ENCODE measurements at places on chromosomes 3 and 15.

- DNase-seq = no peak
Measured at GRCh38 chr3:123909785-123910184, 25.7 kb upstream of the MYLK start.

- DNase-seq = no peak
Measured at GRCh38 chr15:93897377-93897776, 334.0 kb upstream of the MCTP2 start.

DNA sequence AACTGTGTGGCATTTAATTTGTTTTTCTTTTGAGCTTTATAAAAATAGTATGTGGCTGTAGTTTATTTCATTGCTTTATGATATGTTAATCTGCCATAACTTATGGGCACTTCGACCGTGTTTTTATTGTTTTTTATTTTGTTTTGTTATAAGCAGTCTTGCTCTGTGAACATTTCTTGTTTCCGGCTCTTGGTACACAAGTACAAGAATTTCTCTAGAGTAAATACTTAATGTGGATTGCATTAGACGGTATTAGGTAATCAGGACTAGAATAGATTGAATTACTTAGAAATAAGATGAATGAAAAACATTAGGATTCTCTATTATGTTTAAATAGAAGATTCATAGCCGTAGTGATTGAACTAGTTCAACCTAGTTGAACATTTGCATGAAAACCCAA is 2.1 kb downstream of the ZFAND6 start:
- DNase-seq = no peak

- DNase-seq = no peak
Measured at GRCh38 chr15:93985925-93986324, 245.4 kb upstream of the MCTP2 start.

GRCh38 chr3:128878556-128879124 is 780 bp upstream of the ACAD9 start:
- no peak for DNase-seq

GRCh38 chr3:177538048-177538749 is 340.9 kb upstream of the TBL1XR1 start:
- DNase-seq = no peak

GRCh38 chr15:35992791-35993190 is 446.8 kb upstream of the DPH6 start:
- no peak for DNase-seq

GRCh38 chr15:76139368-76140073 is 79.7 kb downstream of the TMEM266 start:
- DNase-seq = no peak

- DNase-seq = no peak
Measured at GRCh38 chr3:143835312-143835711, 13.0 kb downstream of the SLC9A9 start.

DNA sequence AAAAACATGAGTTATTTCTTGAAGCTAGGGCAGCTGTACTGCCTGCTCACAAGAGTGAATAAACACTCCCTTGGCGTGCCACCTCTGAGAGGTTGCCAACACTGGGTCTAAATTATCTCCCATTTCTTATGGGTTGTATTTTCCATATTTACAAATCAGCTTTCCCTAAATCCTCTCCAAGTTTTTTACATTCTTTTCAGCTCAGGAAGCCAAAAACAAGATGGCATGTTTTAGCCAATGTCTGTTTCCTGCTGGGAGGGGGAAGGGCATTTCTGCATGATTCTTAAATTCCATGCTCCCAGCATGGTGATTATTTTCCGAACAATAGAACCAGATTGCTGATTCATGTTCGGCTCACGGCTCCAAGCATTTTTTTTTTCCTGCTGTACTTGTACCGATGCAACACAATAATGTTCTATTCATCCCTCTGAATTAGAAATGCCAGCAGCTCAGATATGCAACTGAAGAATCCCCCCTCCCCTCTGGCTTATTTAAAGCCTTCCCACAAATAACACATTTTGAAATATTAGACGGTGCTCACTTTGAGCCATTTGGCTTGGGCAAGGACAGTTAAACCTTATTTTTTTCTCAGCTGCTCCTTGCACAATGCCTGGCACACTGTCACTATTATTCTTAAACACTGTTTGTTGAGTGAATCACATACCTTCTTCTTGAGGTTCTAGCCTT is 252.5 kb downstream of the THRB start:
- DNase-seq = no peak

DNA sequence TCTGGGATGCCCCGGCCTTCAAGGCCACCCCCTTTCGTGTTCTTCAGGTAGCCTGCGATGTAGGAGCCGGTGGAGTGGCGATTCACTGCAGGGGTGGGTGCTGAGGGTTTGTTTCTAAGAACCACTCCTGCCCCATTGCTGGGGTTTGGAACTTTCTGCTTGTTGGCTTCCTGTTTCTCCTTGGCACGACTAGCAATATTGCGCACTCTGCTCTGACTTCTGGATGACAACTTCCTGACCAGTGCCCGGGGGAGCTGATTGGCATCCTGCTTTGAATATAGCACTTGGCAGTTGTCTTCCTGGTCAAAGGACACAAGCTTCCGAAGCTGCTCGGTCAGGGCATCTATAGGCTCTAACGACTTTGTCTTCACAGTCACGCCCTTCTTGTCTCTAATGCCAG is 187.6 kb upstream of the STRIT1 start:
- DNase-seq = no peak

DNA sequence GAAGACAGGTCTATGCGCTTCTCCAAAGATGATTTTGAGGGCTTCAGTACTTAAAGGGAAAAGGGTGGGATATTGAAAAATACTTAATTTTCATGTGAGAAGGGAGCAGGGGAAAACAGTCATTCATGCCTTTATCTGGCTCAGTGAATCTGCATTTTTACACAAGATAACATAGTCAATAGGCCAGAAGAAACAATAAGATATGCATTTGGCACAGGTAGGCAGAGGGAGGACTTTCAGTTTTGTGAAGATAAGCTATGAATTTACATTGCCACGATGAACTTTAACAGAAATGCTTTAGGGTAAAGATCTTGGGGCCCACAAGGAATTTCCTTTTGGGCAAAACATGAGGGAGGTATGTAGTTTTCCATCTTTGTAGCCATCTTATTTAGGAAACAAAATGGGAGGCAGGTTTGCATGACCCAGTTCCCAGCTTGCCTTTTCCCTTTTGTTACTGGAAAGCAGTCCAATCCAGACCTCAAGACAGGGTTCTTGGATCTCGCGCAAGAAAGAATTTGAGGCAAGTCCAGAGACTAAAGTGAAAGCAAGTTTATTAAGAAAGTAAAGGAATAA is 504.2 kb downstream of the IGSF11 start:
- no peak for DNase-seq

DNA sequence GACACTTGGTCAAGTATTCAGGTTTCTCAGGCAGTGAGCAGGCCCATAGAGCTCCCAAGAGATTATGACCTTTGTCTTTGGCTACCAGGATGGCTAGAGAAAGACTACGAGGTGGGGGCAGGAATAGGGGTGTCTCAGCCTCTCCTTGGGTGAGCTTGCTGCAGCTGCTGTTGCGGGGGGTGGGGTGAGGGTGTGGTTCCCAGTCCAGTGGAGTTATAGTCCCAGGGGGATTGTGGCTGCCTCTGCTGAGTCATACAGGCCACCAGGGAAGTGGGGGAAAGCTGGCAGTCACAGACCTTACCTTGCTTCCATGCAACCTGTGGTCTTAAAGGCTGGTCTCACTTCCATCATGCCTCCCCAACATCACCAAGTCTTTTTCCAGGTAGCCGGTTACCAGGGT is 31.7 kb downstream of the ATP2C1 start:
- no peak for DNase-seq

DNA sequence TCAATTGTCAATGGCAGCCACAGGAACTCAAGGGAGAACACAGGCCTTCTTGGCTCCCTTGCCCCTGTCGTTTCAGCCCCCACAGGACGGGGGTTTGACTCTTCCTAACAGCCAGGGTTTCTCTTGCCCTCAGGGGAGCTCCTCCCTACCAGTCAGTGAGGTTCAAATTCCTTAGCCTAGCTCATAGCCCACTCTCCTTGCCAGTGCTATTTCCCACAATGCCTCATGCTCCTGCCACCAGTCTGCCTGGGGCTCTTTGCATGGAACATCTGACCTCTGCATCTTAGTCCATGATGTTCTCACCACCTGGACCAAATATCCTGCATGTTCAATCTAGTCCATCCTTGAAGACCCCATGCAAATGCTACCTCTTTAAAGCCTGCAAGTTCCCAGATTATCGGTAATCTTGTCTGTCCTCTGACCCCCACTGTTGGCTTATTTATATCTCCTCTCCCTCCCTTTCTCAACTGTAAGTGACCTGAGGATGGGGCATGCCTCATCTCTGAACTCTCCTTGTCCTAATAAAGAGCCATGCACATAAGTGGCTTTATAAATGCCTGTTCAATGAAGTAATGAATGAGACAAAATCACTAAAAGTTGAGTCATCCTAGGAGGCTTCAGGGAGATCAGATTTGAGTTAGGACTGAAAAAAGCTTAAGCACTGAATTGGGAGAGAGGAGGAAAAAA is 78.0 kb downstream of the MYO1E start:
- no peak for DNase-seq

DNA sequence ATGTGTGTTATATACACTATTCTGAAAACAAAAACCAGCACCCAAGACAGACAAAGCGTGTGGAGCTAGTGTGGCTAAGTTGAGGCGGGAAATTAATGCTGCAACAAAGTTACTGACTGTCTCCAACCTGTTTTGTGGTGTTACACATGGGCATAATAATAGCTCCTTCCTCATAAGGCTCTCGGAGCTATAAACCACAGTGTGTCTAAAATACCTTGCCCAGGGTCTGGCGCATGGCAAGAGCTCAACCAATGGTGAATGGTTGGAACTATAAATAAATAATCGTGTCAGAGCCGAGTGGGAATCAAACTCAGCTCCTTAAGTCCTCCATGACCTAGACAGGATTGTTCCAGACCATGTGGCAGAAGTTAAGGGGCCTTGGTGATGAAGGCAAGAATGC is 35.9 kb upstream of the TFRC start:
- no peak for DNase-seq

DNA sequence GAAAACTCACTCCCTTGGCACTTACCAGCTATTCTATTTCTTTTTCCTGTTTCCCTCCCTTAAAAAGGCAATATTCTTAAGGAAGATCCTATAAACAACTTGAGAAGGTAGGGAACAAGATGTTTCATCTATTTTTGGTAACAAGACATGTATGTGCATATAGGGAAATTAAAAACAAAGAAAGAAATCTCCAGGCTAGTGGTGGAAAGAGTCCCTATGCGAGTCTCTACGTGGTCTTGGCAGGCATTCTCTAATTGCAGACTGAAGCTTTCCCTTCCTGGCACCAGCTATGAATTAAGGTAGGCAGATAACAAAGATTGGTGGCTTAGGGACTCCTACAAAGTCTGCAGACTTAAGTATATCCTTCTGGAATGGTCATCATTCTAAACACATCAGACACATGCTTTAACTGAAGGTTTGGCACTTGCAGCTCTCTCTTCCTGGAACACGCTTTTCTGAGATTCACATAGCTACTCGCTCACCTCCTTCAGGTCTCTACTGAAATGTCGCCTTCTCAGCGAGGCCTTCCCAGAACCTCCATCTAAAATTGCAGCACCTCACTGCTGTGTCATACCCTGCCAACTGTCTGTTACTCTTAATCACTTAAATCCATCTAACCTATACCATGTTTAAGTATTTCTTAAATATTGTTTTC is 336.0 kb downstream of the VGLL3 start:
- no peak for DNase-seq

DNA sequence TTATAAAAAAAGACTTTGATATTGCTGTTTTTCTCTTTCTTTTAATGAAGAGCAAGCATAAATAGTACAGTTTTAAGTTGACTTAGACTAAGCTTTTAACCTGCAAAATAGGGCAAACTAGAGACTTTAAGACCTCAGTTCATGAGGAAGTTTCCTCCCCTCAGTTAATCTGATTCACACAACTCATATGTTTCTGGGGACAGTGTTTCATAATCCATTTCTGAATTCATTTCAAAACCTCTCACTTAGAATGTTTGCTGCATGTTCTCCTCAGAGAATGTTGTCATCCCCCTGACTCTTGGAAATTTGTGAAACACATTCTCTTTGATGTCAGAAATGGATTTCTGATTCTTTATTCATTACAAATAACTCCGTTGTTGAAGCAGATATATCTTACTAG is 79.3 kb upstream of the SKOR1 start:
- DNase-seq = no peak

- no peak for DNase-seq
Measured at GRCh38 chr3:127008236-127008635, 25.3 kb downstream of the PLXNA1 start.

DNA sequence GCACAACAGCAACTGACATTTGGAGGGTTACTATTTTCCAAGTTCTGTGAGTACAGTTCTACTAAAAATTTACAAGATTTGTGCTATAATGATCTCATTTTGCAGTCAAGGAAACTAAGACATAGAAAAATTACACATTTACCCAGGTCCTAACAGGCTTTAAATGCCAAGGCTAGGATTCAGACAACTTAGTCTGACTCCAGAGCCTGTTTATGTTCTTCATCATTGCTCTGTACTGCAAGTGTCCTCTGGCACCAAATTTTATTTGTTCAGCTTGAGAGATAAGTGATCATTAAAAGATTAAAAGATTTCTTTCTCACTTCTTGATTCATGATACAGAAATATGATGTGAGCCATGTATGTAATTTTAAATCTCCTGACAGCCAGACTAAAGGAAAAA is 290.8 kb downstream of the UBE2E2 start:
- no peak for DNase-seq

GRCh38 chr15:62853841-62854225 is 188.7 kb upstream of the TPM1 start:
- DNase-seq = no peak

GRCh38 chr3:58529516-58530353 is 7.3 kb downstream of the ACOX2 start:
- DNase-seq = no peak

- no peak for DNase-seq
Measured at GRCh38 chr3:78881501-78881900, 886.3 kb downstream of the ROBO1 start.

DNA sequence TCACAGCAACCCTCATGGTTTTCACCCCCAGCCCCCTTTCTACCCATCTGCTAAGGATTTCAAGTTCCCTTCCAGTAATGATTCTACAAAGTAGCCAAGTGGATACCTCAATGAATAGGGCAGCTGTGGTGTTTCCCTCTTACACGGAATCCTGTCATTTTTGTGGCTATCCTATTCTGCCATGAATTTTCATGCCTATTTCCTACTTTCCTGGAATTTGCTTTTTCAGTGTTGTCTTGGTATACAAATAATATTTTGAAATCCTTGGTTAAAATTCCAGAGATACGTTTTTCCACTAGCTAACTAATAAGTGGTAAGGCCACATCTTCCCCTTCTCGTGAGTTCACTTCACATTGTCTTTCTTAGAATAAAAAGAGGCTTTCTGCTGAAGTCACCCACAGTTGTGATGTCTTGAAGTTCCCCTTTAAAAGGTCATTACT is 7.5 kb downstream of the ADPRH start:
- no peak for DNase-seq

DNA sequence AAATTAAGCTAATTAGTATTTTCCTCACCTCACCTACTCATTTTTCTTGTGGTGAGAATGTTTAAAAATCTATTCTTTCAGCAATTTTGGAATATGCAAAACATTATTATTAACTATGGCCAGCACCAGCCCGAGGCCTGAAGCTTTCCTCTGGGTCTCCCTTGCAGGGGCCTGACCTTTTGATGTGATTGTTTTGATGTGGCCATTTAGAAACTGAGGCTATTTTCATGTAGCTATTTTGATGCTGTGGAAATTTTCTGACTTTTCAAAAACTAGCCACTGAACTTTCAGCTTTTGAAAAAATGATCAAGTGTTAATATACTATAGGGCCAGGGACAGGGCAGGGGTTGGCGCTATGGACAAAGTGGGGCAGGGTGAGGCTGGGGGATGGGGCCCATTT is 8.2 kb upstream of the CCR9 start:
- no peak for DNase-seq

- no peak for DNase-seq
Measured at GRCh38 chr3:21859124-21860081, 108.4 kb upstream of the ZNF385D start.
